ENCODE measurements at places on chromosomes 7 and 10. TPM values are rescaled to one million over a fixed set of nuclear protein-coding genes. Genes with fewer than 3 reads are reported as not detected.
A peak's percentile ranks its signal among the peaks of the same experiment; 100 is the strongest.

- DNase-seq: peak; percentile 97
Observed at GRCh38 chr7:1028775-1029636, 15.3 kb upstream of the GPR146 start.

DNA sequence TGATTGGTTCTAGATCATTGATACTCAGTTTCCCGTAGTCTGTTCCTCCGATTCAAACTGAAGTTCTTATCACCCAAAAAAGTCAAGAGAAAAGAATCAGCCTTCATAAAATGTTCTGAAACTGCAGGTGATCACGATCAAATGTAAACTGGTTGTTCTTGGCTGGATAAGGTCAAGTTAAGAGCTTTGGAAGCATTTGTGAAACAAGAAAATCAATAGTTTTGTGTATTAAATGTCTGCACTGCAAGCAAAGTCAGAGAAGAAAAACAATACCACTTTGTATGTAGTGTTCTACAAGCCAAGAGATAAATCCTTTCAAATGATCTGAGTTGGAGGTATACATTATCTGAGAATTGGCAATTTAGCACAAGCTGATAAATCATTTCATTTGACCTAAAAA lies 710.3 kb downstream of the SORCS1 start:
- no peak for DNase-seq

DNA sequence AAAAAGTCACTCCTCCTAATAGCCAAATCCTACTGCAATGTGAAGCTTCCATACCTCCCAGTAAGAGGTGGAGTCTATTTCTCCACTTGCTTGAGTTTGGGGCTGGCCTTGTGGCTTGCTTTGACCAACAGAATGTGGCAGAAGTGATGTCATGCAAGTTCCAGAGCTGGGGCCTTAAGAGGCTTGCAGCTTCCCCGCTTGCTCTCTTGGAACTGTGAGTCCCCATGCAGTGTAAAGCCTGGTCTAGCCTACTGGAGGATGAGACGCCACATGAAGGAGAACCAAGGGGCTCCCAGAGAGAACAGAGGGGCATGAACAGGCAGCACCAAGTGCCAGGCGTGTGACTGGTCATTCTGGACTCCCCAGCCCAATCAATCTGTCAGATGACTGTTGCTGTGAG lies 58.6 kb upstream of the OPALIN start:
- DNase-seq: peak; percentile 30

GRCh38 chr7:36967387-36967786 lies 243.1 kb upstream of the AOAH start:
- DNase-seq: peak; percentile 88

DNA sequence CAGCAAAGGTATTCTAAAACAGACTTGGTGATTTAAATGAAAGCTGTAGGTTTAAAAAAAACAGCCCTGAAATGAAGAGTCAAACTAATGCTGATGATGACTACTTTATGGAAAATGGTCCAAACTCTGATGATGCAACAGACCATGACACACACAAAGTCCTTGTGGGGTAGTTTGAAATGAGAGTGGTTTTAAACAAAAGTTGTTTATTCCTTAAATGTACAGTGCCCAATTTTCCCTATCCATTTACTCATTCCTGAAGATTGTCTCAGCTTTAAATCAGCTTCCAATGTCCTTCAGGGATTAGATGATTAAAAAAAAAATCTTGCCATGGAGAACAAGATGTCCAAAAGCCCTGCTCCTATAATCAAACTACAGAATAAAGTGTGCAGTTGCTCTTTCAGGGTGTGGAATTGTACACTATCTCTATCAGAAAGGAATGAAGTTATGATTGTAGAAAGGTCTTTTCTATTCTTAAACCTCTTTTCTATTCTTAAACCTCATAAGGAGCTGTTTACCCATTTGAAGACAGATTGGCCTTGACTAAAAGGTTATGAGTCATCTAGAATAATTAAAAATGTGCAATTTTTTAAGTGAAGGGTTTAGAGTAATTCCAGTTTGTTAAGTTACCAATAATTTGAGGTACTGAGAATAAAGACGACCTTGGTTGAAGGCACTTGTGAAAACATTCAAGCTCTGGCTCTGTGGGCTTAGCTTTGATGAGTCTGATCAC lies 70.2 kb upstream of the ITGA8 start:
- peak; percentile 26 for DNase-seq

Gene TCERG1L
- total RNA-seq: not detected

Gene SLC37A3
- total RNA-seq: 40.3 TPM

Gene SEMA4G
- 2.5 TPM for total RNA-seq

All from myocyte (in vitro differentiated cells).